NCI-H1092 treated with DMSO at 0.1 percent for 48 hours (cell line): ENCODE measurements at places on chromosomes 7 and 10.

DNA sequence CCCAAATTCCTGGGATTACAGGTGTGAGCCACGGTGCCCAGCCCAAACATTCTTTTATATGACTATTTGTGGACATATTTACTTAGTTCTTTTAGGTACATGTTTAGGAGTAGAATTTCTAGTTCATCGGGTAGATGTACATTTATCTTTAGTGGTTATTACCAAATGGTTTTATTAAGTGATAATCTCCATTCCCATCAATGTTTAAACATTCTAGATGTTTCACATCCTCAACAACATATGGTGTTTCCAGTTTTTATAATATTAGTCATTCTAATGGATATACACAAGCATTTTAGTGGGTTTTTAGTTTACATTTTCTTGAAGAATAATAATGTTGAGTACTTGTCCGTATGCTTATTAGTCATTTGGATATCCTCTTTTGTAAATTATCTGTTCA lies 131.7 kb downstream of the RTKN2 start:
- DNase-seq: no peak

DNA sequence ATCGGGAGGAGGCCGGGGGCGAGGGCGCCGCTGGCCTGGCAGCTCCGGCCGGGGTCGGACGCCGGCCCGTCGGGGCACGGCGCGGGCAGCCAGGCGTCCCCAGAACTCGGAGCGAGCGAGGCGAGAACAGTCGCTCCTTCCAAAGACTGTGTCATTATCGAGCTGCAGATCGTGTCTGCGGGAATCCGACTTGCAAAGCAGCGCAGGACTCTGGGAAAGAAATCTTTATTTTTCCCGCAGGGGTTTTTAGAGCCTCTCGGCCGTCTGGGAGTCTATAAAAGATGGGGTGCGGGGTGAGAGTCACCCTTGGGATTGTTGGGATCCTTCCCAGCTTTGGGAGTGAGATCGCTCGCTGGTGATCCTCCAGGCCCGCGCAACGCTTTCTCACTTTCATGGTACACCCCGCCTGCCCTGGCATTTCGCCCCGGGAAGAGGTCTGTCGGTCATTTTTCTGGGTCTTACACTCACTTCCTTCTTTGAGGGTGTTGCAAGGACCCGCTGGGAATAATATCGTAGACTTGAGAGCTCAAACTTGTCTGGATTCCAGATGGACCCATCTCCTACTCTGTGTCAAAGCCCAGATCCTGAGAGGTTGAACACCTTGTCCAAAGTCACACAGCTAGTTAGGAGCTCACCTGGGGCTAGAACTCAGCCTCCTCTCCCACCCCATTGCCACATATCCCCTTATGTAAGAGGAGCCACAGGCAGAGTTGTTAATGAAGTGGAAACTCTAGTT lies 1.0 kb downstream of the UBTD1 start:
- DNase-seq: no peak

DNA sequence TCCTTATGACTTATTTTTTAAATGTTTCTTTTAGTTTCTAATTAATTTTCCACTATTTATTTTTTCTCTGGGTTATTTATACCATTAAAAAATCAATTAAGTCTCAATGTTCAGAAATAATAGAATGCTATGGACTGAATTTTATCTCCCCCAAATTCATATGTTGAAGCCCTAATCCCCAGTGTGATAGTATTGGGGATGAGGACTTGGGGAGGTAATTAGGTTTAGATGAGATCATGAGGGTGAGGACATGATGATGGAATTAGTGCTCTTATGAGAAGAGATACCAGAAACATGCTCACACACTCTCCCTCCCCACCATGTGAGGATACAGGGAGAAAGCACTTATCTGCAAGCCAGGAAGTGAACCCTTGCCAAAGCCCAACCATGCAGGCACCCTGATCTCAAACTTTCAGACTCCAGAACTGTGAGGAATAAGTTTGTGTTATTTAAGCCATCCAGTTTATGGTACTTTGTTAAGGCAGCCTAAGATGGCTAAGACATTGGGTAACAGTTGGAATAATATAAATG lies 202.6 kb downstream of the MDFIC start:
- no peak for DNase-seq

DNA sequence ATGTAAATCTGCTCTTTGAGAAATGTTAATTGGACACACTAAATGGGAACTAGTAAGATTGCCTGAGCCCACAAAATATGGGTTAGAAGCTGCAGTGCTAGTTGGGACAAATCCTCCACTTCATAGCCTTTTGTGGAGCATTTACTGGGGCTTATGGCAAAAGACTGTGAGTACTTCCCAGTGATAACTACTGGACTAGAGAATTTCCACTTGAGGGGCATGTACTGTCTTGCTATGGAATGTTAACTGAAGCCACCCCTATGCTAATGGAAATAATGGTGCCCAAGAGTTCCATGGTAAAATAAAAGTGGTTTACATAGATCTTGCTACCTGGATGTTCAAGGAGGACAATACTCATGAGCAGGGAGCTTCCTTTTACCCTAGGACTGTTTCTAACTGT lies 29.3 kb downstream of the AVL9 start:
- no peak for DNase-seq

DNA sequence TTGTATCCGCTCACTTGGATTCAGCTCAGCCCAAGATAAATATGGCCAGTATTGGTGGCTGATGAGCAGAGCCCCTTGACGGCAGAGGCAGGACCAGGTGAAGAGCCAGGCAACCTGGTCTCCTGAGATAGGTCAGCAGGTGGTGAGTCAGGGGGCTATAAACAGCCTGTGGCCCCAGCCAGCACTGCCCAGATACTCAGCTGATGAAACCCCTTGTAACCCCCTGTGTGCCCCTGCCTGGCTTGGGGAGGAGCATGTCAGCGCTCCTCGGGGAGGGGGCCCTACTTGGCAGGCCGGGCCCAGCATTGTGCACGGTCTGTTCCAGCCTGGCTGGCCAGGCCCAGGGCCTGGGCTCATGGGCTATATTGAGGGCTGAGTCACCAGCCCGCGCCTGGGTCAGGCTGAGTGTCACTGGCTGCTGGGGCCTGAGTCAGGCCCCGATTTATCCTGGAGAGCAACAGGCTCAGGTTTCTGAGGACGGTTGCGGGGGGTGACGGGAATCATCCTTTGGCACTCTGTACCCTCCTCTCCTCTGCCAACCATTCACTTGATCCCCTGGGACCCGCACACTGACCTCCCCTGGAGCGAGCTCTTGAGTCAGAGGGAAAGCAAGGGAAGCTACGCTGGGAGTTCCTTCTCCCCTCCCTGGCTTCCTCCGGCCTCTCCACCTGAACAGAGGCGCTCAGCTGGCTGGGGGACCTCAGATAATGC lies 2.8 kb upstream of the FLNC start:
- no peak for DNase-seq

GRCh38 chr7:139532636-139533155 lies 9.2 kb downstream of the CLEC2L start:
- no peak for DNase-seq

DNA sequence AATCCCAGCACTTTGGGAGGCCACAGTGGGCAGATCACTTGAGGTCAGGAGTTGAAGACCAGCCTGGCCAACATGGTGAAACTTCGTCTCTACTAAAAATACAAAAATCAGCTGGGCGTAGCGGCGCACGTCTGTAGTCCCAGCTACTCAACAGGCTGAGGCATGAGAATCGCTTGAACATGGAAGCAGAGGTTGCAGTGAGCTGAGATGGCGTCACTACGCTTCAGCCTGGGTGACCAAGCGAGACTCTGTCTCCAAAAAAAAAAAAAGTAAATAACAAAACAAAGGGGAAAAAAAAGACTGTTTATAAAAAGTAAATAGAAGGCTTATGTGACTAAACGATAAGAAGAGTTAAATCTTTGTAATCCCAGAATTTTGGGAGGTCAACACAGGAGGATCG lies 15.0 kb upstream of the DNMBP start:
- no peak for DNase-seq

DNA sequence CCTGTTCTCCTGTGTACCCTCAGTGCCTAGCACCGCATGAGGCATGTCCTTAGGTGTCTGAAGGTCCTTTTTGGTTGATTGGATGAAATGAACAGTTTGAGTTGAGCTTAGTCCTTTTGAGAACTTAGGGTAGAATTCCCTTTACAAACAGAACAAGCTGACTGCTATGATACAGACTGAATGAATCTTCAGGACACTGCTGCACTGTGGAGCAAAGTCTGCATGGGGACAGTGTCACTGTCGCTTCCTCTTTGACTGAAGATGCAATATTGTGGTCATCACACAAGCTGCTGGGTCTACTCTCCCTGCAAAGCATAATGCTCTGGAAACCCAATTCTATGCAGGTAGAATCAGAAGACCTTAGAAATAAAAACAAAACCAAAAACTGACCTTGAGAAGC lies 8.6 kb upstream of the PLAU start:
- DNase-seq: no peak

DNA sequence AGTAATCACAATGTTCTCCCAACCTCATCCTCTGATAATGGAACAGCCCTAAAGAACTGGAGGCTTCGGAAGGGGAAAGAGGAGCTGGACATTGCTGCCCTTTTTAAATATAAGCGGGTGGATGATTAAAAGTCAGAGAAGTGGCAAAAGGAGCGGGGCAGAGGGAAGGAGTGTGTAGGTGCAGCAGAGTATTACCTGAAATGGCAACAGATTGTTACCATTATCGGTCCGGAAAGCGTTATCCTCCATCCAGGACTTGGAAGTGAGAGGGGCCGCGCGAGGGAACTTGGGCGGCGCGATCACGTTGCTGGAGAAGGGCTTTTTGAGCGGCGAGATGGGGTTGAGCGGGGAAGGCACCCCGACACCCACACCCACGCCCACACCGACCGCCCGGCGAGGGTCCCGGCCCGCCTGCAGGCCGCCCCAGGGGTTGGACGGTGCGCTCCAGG lies 51.7 kb downstream of the CPEB3 start:
- no peak for DNase-seq

GRCh38 chr7:3146571-3147226 lies 103.0 kb upstream of the CARD11 start:
- DNase-seq: no peak

DNA sequence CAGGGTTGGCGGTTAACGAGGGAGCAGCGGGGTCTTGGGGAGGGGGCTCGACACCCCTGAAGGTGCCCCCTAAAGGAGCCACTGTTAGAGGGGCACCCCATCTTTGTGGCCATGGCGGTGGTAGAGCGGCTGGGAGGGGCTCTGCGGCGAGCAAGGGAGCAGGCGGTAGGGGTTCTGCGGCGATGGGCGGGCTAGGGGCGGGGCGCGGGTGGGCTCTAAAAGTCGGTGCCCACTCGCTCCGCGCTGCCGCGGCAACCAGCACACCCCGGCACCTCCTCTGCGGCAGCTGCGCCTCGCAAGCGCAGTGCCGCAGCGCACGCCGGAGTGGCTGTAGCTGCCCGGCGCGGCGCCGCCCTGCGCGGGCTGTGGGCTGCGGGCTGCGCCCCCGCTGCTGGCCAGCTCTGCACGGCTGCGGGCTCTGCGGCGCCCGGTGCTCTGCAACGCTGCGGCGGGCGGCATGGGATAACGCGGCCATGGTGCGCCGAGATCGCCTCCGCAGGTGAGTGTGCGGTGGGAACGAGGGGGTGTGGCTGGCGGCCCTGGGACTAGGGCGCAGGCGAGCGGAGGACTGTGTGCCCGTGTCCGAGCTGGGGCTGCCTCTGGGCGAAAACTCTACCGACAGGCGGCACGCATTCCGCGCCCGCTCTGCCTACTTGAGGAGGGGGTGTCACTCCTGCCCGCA lies at the start of gene MEST:
Gene MEST, plus strand, starts transcription at position 245 of the 682 bp plus-strand sequence. Its CDS starts 229 bp downstream, at position 474.
- peak; percentile 54 for DNase-seq

DNA sequence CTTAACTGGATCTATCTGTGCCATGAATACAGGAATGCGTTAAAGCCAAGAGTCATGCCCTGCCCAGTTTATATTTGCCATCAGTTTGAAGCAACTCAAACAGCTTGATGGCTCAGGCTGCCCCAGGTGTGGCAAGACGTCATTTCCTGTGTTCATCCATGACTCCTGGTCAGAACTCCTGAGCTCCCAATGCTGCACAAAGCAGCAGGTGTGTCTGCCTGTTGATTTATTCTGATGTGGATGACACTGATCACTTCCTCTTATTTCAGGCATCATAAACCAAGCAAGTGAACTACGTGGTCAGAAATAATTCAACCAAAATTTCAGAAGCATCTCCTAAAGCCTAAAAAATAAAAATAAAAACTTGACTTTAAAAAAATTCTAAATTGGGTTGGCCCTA lies 68.5 kb downstream of the EZH2 start:
- DNase-seq: no peak

- no peak for DNase-seq
These were observed 72.6 kb downstream of the OSBPL3 start for GRCh38 chr7:24907311-24907886.

GRCh38 chr7:38700116-38700515 lies 68.9 kb upstream of the AMPH start:
- no peak for DNase-seq

- DNase-seq: no peak
These were observed 68.3 kb downstream of the PWWP2B start for GRCh38 chr10:132465193-132465888.

DNA sequence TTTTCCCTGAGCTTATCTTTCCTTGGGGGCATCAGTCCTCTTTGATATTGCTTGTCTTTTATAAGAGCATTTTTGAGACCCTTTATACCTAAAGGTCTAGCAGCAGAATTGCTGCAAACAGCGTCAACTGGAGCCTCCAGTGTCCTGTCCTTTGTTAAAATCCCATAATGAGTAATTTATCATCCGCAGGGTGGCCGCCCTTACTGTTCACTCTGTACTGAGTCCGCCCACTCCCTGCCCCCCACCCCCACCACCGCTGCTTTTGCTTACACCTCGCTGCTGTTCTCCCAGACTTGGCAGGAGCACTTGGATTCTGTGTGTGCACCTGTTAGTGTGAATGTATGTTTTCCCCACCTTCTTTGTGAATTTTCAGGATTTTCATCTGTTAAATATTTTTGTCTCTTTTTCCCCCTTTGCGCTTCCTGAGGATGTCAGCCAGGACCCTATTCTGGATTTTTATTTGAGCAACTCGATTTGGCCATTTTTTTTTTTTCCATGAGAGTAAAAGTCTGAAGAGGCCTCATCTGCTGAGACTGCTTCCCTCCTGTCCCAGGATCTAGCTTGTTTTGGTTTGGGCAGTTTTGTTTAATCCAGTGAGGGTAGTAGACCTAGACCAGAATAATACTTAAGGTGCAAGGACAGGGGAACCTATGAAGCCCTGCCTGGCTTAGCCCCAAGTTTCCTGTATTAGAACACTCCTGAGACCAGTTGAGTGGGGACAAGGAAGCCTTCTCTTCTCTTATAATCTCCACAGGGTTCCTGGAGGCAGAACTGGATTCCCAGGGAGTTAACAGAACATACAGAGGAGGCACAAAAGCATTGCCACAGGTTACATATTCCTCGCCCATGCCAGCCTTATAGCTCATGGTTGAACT lies 8.2 kb downstream of the AGFG2 start:
- peak; percentile 84 for DNase-seq

- DNase-seq: peak; percentile 78
These were observed 108.1 kb downstream of the GPR26 start for GRCh38 chr10:123774132-123774742.

- peak; percentile 18 for DNase-seq
These were observed 1.8 kb downstream of the RP9 start for GRCh38 chr7:33107136-33108066.

GRCh38 chr10:130542761-130543160 lies 406.6 kb downstream of the GLRX3 start:
- DNase-seq: no peak

DNA sequence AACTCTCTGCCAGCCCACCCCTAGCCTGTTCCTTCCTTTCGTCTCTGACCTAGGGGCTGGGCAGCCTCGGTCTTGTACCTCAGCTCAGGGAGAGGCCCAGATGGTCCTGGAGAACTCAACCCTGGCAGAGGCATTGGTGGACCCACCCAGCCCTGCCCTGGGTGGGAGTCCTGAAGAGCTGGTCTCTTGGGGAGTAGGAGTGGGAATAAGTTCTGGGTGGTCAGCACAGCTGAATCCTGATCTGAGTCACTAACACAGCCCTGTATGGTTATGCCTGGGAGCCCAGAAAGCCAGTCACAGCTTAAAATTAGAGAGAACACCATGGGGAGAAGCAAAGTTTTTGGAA lies 84.0 kb downstream of the SORBS1 start:
- DNase-seq: no peak
